ENCODE measurements at places on chromosomes 5 and 9. TPM values are rescaled to one million over a fixed set of nuclear protein-coding genes. Genes with fewer than 3 reads are reported as not detected.

Gene FAM151B
- polyA plus RNA-seq, result 1.3 TPM

Gene DIMT1
- polyA plus RNA-seq, result 22.9 TPM

Gene GPR21
- 0.60 TPM for polyA plus RNA-seq

Gene RPL35
- 752 TPM for polyA plus RNA-seq

DNA sequence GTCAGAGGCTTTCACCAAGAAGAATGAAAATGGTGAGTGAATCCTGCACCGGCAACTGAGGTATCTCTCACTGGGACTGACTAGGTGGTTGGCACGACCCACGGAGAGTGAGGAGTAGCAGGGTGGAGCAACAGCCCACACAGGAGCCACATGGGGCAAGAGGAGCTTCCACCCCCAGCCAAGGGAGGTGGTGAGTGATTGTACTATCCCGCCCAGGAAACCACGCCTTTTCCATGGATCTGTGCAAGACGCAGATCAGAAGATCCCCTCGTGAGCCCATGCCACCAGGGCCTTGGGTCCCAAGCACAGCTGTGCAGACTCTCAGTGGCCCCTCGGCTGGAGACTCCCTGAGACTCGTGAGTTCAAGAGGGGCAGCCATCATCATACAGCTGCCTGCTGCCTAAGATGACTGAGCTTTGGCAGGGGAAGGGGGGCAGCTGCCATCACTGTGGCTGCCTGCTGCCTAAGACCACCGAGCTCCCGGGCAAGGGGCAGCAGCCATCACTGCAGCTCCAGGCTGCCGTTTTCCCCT, 229.5 kb downstream of the AP3B1 start:
- DNase-seq, result no peak

GRCh38 chr9:69831611-69832010, 11.0 kb downstream of the CFAP95 start:
- DNase-seq, result no peak

DNA sequence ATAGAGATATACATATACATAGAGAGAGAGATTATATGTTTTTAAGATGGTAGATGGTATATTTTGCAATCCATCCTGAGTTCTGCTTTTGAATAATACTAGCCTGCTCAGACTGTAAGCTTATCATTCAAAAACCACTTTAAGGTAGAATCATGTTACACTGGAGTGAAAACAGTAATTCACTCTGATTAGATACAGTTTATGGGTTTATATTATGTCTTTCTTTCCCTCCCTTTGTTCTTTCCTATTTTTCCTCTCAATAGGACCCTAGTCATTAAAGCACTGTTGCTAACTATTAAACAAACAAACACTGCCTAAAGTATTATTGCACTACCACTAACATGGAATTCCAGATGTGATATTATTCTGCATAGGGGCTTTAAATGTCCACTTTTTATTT, 202.0 kb downstream of the ADAMTSL1 start:
- DNase-seq, result no peak

Data from ovary (tissue), 10 donors.